Fibroblast of the aortic adventitia (primary cell): ENCODE measurements at places on chromosomes 6 and 20.

DNA sequence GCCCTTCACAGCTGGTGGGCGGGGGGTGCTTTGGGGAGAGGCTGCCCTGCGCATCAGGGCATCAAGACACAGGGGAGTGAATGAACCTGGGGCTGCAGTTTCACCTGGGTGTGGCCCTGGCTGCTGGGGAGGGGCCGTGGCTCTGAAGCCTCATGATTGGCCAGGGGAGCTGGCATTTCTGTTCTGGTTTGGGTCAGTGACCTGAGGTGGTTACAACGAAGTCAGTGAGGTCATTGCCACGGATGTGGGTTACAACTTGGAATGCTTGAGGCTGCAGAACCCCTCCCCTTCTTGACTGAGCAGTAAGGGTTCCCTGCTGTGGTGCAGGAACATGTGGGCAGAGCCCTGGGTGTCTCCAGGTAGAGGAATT is 3.0 kb downstream of the TCEA2 start:
- peak; percentile 59 for DNase-seq

DNA sequence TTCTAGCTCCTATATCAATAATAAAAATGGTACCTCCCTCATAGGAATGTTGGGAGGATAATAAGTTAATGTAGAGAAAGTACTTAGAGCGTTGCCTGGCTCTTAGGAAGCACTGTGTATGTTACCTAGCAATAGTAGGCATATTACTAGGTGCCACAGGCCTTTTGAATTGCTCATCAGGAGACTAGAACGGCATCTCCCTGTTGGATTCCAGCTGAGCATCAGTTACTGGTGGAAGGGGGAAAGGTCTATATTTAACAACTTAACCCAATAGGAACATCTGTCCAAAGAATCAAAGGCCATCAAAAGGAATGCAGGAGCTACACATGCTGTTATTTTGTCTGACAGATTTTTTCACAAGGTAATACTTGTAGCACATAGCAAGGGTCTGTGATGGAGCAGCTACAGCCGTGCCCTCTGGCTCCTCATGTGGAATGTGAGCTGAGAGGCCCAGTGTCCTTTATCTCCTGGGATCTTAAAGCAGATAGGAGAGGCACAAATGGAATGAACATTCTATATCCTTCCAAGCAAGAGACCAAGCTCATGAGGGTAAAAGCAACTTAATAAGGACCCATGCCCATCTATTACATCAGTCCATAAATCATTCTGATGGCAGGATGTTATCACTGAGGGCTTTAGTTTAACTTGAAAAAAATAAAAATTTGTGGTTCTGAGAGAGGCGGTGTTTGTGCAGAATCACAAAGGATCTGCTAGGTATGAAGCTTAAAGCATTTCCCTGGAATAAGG is 184.9 kb upstream of the LAMP5 start:
- DNase-seq, result no peak

DNA sequence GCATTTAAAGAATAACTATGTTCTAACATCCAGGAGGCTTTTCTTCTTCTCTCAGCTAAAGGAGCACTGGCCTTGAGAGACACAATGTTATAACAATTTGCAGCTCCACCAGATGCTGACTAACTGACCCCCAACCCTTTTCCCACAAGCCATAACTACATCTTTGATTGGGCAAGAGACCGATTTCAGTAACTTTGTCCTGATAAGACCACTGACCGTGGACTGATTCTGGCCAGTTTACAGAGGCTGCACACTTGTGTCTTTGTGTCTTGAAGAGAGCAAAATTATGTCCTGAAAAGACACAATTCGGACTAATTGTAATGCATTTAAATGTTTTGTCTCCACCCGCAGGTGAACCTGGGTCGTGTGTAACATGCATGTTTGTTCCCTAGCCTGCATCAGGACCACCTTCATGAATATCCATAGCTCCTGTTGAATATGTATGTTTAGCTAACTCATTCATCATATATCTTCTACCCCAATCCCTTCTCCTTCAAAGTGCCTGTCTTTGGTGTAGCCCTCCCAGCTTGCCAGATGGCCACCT is 22.3 kb downstream of the ABRACL start:
- DNase-seq, result no peak

- peak; percentile 76 for DNase-seq
These were observed 11.5 kb upstream of the ZNF133 start for GRCh38 chr20:18276821-18277220.

- no peak for DNase-seq
These were observed 13.3 kb upstream of the WTAP start for GRCh38 chr6:159713984-159714383.

GRCh38 chr6:68634726-68635411 is at the start of gene ADGRB3:
Gene ADGRB3 (plus strand): TSS chr6:68635282. CDS start chr6:68638676, 3,394 bp downstream.
- DNase-seq, result peak; percentile 36

- DNase-seq, result no peak
These were observed 149.3 kb downstream of the CFAP61 start for GRCh38 chr20:20201639-20202038.

DNA sequence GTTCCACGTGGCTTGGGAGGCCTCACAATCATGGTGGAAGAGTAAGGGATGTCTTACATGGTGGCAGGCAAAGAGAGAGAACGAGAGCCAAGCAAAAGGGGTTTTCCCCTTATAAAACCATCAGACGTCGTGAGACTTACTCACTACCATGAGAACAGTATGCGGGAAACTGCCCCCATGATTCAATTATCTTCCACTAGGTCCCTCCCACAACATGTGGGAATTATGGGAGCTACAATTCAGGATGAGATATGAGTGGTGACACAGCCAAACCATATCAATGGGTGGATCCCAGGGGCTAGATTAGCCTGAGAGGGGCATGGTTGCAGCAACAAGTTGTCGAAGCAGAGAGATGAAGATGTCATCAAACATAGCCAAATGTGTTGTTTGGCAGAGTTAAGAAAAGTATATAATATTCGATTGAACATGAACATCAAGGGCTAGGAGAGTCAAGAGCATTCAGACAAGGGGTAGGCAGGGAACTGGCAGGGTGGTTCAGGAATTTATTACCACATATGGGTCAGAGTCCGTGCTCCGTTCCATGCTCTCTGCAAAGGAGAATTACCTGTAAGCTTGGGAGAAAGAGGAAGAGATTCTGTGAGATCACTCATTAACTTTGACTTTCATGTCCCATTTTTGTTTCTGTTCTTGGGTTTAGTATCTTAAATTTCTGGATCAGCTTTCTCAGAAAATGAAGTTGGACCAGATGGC is 98.8 kb downstream of the CCDC170 start:
- DNase-seq, result no peak

- no peak for DNase-seq
These were observed 2.4 kb downstream of the OSER1 start for GRCh38 chr20:44208165-44208564.

- DNase-seq, result no peak
These were observed 76.6 kb downstream of the EDN3 start for GRCh38 chr20:59376998-59377397.

- no peak for DNase-seq
These were observed 166.1 kb upstream of the OPRM1 start for GRCh38 chr6:153872946-153873345.

DNA sequence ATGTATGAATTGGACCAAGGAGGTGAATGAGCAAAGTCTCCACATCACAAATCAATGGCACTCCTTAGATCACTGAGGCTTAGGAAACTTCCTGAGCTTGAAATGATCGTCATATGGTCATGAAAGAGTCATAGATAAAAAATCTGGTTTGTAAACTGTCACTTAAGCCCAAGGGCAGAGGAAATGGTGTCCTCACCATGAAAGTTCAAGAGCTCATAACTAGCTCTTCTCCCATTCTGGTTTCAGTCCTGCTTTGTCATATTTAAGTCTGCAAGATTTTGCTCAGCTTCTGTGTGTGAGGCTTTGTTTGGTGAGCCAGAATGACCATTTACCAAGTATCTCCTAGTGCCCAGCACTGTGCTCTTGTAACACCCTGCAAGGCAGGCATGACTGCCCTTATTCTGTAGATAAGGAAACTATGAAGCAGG is 60.5 kb downstream of the GJA10 start:
- no peak for DNase-seq

- no peak for DNase-seq
These were observed 1233.0 kb upstream of the EYS start for GRCh38 chr6:66940003-66940402.

GRCh38 chr6:109295109-109295773 is 87.0 kb downstream of the CD164 start:
- no peak for DNase-seq

- DNase-seq, result peak; percentile 17
These were observed 592.4 kb downstream of the RFPL4B start for GRCh38 chr6:112939563-112939962.

DNA sequence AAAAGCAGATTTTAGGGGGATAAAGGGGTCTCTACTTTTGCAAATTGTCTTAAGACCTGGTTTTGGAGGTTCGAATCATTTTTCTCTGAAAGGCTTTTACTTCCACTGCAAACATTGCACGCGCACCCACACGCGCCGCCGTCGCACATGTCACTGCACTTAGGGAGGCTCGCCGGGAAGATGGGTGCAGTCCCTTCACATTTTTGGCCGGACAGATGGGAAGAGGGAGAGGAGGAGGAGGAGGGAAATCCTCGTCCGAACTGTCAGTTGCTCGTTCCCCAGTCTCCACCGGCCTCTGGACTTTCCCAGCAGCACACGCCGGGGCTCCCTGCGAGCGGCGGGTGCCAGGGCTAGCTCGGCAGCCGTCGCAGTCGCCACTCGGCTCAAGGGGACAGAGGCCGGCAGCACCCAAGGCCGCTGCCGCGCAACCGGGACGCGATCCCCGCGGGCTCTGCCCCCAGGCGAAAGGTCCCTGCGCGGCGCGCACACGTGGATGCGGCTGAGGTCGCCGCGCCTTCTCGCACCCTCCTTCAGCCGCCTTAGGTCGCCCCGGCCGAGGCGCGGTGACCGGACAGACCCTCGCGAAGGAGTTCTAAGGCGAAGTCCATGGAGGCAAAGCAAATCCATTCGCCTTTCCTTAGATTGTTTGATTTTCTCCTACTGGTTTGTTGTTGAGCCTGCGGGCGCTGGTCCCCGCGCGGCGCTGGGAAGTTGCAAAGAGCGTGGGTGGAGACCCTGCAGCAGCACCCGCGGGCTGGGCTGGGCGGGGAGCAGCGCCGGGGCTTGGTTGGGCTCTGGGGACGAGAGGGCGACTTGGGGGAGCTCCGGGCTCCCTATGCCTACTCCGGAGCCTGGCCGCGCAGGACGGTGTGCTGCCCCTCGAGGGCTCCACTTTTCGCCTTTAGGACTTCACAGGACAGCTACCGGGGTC is 1.2 kb downstream of the MYB start:
- peak; percentile 13 for DNase-seq

- no peak for DNase-seq
These were observed 38.0 kb downstream of the TNFAIP3 start for GRCh38 chr6:137904822-137905617.

- no peak for DNase-seq
These were observed 11.3 kb upstream of the GATA5 start for GRCh38 chr20:62487118-62487517.

DNA sequence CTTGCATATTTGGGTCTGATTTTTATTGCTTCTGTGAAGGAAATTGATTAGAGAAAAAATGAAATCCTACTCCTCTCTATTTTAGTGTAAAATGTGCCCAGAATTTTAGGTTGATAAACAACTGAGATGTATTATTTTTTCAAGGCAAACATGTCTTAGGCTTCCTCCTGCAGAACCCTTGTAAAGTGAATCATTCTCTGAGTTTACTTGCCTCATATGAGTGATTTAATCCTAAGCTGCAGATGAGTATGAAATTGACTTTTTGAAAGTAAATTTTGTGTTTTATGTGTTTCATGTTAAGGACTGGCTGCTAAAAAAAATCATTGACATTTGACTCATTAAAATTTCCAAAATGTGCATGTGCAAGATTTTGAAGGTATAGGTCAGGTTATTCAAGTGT is 138.5 kb upstream of the PHACTR1 start:
- DNase-seq, result no peak

- peak; percentile 77 for DNase-seq
These were observed 1.3 kb downstream of the NUP153 start for GRCh38 chr6:17705428-17705777.
